ENCODE measurements at places on chromosomes 6 and 20.

GRCh38 chr6:41588111-41588510 is 41.9 kb downstream of the FOXP4 start:
- no peak for DNase-seq

GRCh38 chr6:22598339-22598738 is 29.0 kb downstream of the HDGFL1 start:
- no peak for DNase-seq

DNA sequence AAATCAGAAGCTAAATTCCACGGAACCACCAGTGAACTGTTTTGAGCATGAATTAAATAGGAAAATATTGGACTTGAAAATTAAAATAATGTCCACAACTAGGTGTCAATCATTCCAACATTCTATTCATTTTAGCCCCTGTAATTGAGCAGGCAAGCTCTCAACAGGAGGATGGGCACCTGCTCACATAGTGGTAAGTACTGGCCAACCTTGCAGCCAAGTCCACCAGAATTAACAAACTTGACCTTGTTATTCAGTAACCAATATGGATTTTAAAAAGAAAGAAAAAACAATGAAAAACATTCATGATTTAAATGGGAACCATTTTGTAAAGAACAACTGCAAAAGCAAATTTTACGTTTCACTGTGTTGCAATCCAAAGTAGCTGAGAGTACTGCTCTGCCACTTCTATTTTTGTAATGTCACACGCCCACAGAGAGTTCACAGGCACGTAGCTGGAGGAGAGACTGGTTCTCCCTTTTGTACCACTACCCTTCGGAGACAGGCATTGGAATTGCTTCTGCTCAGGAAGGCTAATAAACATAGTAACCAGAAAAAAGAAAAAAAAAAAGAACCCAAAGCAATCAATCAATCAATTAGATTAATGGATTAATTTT is 75.2 kb upstream of the F13A1 start:
- DNase-seq: no peak

- no peak for DNase-seq
Measured at GRCh38 chr20:1275919-1276318, 9.8 kb downstream of the SNPH start.

DNA sequence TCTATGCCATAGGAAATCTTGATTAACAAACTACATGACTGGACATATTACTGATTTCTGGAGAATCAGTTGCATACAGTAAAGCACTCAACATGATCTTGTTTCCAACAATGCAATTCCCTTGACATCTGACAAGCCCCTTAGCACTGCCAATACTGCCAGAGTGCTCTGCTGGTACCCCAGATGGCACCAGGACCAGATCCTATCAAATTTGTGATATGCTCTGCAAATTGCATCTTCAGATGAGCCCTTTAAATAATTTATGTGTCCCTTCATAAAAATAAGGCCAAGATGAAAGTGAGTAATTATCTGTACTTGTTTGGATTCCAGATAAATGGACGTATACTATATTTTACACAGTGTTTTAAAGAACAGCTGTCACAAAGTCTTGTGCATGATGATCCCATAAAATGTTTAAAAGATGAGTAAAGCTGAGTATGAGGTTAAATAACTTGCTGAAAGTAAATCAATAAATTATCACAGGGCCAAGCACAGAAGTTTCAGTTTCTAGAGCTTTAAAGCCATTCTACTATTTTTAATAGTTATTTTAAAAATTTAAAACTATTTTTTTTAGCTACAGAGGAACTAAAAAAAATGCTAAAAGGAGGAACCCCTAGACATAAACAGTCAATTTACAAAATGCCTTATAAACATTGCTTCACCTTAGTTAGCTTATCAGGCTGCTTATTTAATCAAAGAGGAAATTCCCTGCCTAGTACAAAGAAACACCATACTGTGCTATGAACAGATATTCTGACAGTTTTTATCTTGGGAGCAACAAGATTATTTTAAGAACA is 42.1 kb downstream of the NUDT3 start:
- DNase-seq: no peak

- DNase-seq: no peak
Measured at GRCh38 chr6:29439006-29439405, at the start of gene OR10C1. OR10C1 (plus strand) TSS chr6:29439306; CDS start chr6:29440016, 710 bp downstream.

GRCh38 chr6:72553531-72554511 is 68.0 kb upstream of the KCNQ5 start:
- no peak for DNase-seq

- DNase-seq: no peak
Measured at GRCh38 chr20:23569570-23569969, 1.3 kb upstream of the CST9L start.

DNA sequence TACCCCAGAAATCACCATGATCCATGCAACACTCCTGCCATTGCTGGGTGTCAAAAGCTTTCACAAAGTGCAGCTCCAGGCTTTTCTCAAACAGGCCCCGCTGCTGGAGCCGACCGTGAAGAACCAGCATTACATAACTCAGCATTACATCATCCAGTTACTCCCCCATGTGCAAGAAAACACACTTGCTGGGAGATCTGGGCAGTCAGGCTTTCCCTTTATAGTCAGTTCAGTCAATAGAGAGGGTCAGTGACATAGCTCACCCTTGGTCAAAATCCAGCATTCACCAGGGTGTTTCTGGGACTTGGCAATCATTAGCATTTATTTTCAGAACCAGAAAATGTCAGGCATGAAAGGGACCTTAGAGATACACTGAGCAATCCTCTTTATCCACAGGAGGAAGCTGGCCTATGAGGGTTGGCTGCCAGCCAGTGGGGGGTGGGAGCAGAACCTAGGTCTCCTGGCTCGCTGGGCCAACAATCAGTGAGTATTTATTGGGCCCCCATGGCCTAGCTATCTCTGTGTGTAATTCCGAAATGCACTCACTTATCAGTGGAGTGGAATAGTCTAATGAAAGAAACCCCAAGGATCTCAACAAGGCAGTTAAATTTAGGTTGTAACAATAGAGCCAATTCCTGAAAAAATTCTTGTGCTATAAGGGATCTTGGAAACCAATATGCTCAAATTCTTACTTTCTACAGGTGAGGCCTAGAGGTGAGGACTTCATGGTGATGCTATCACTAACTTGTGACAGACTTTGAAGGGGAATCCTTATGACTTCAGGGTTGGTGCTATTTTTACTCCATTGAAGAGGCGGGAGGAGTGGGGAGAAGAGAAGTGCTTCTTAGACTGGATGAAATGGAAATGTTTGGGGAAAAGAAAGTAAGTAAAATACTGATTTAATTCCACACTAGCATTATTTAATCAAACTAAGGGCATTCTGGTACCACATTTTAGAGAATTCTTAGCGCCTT is 54.6 kb downstream of the LYRM4 start:
- DNase-seq: no peak

GRCh38 chr20:42483730-42484303 is 705.9 kb downstream of the PTPRT start:
- no peak for DNase-seq

GRCh38 chr6:70547313-70547712 is 19.4 kb upstream of the SDHAF4 start:
- DNase-seq: no peak

DNA sequence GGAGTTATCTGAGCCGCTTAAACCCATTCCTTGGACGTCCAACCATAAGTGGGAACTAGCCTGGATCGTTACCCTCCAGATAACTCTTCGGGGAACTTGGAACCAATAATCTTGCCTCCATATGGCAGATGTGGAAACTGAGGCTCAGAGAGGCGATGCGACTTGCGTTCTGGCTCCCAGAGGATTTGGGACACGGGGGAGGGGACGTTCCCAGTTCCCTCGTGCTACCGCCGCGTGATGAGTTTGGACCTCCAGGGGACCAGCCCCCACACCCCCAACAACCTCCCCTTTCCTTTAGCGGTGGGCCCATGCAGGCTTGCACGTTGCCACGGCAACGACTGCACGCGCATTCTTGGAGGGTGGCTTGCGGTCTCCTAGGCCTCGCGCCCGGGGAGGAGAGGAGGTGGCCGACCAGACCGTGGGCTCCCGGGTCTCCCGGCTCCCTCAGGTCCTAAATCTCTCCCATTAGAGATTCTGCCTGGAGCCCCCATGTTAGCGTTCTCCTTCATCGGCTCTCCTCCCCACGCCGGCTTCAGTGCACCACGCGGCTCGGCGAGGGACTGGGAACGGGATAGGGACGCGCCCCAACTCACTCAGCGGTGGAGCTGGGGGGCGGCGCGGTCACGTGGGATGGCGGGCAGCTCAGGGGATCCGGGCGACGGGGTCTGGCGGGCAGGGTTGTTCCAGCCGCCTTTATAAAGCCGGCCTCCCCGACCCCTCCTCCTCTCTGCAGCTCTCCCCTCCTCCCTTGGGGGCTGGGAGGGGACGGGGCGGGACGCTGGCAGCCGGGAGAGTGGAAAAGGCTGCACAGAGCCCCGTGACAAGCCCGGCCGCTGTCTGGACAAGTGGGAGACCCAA is at the start of gene PLTP:
TSS of gene PLTP (minus strand) at position 670 of the 858 bp plus-strand sequence. CDS start 703 bp downstream, outside the sequence.
- no peak for DNase-seq

GRCh38 chr6:71396410-71396801 is 107.8 kb downstream of the OGFRL1 start:
- no peak for DNase-seq

DNA sequence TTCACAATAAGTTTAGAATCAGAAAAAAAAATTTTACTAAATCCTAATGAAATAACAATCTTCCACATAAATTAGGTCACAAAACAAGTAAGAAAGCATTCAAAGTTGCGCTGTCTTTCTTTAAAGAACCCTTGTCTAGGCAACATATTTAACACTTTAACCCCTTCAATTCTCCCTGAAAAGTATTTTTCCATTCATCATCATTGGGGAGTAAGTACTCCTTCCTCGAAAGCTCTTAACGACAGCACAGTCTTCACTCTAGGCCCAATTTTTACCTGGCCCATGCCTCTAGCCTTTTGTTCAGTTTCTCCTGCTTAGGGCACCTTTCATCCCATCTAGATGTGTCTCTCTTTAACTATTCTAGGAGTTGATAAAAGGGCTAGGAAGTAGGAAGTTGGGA is 2.6 kb downstream of the TSPYL1 start:
- DNase-seq: no peak

- no peak for DNase-seq
Measured at GRCh38 chr6:52598123-52598823, 21.4 kb upstream of the TRAM2 start.

DNA sequence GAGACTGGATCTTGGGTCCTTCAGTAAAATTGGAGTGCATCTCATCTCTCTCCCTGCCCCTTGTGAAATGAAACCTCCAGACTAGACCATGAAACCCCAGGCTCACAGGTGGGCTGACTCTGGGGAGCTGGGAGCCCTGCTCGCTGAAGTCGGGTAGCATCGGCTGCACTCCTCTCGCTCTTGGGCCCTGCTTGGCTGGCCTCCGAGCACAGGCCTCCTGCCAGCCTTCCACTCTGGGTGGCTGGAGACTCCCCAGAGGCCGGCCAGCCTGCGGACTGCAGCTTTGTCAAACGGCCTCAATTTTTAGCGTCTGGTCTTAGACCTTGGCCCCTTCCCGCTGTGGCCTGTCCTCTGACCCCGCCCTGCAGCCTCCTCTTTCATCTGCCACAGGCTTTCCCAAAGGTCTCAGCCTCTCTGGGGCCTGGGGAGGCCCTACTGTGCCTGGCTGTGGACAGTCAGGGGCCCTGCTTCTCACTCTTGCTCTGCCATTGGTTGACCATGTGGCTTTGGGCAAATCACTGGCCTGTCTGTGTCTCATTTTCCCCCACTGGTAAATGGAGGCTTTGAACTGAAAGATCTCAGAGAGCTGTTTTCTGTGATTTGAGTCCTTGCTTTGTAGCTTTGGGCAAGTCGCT is 45.1 kb downstream of the SRC start:
- DNase-seq: no peak

- DNase-seq: peak; percentile 42
Measured at GRCh38 chr6:22784601-22785410, 215.4 kb downstream of the HDGFL1 start.

DNA sequence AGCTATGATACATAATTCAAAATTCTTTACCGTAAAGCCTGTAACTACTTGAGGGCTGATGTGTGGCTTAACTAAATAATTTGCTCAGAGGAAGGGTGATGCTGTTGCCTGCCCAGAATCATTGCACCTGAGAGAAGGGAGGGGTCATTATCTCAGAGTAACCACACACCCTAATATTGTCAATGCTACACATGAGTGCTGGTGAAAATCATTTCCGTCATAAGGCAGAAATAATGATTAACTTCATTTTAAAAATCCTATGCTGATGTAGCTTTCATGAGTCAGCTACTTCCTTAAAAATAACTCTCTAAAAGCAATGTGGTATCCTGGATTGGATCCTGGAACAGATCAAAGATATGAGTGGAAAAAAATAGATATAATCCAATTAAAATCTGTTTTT is 146.4 kb upstream of the FAM83B start:
- no peak for DNase-seq

DNA sequence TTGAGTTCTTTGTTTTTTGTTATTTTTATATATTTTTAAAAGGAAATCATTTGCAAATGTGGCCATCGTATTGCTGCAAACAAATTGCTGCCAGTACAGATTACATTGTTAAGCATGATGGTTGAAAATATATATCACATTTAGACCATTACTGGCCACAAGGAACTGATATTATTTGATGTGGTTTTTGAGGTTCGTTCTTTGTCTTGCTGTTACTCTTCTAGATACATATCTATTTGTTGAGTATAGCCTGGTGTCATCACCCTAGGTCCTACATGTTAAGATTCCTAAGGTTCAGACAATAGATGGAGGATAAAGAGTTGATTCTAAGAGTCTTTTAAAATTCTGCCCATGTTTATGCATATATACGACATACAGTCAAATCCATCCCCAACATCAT is 306.0 kb downstream of the FARS2 start:
- DNase-seq: no peak

GRCh38 chr6:52135217-52135616 is 47.8 kb upstream of the PKHD1 start:
- no peak for DNase-seq

GRCh38 chr6:90753820-90754643 is 167.2 kb upstream of the MAP3K7 start:
- no peak for DNase-seq

DNA sequence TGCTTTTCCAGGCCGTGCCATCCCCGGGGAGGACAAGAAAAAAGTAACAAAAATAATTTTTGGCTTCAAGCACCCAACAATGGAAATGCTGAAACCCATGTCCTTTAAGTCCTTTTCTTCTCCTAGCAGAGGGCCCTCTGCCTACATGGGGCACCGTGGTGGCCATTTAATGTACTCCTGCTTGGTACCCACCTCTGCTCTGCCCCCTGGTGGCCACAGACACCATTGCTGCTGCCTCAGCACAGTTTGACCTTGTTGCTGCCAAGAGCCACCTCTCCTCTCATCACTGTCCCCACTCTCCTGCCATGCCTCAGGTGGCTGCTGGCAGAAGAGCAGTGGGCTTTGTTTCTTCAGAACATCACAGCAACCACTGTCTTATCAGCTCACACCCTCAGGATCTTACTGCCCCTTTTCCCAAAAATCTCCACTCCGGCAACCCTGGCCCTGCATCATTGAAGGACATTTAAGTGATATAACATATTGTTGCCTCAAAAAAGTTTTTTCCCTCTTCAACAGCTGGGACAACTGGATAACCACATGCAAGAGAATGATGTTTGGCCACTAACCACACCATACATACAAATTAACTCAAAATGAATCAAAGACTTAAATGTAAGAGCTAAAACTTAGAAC is 12.9 kb upstream of the ARMC2 start:
- DNase-seq: peak; percentile 20

All from fibroblast of skin of left biceps (primary cell).